ENCODE measurements at places on chromosomes 3 and 15.

- DNase-seq: peak; percentile 96
These were observed 81.9 kb upstream of the PLXND1 start for GRCh38 chr3:129688271-129688895.

DNA sequence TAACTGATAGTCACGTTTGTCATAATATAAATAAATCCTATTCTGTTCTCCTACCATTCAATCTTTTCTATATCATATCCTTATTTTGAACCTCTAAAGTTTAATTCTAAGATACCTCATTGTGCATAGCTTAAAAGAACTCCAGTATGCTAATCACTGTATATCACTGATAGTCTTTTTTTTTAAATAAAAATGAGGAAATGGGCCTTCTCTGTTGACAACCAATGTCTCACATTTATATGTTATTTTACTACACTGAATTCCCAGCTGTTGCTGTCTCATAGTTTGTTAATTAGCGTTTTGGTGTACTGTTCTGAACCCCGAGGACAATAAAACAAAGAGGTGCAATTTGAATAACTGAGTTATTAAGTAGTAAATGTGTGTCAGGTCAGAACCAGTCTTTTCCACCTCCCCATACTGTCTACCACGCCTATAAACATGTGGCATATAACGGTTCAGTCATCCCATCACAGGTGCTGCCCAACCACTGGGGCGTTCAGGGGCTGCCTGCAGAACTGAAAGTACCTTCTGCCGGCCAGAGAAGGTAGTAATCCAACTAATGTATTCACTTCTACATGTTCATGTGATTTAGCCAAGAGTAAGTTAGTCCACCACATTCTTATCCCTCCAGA is 14.9 kb downstream of the CBLB start:
- no peak for DNase-seq

- no peak for DNase-seq
These were observed 131.0 kb upstream of the TOPAZ1 start for GRCh38 chr3:44110648-44111047.

GRCh38 chr3:183298701-183299153 is 45.7 kb downstream of the B3GNT5 start:
- peak; percentile 76 for DNase-seq

- DNase-seq: no peak
These were observed 245.2 kb upstream of the ARPP21 start for GRCh38 chr3:35393901-35394799.

DNA sequence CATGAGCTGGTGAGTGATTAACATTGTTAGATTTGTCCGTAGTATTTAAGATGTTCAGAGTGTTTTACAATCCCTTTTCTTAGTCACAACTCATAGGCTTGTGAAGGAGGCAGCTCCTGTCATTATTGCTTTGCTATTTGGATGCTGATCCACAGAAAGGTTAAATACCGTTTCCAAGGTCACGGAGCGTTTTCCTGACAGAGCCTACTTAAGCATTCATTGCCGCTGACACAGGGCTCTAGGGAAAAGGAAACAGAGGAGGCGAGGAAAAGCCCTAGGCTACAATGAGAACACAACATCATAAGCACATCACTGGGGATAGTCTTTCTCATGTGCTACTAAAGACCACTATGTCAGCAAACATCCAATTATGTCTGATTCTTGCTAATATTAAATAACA is 38.5 kb upstream of the CPB1 start:
- DNase-seq: no peak

- DNase-seq: no peak
These were observed 5.8 kb upstream of the GNAI2 start for GRCh38 chr3:50230104-50230793.

DNA sequence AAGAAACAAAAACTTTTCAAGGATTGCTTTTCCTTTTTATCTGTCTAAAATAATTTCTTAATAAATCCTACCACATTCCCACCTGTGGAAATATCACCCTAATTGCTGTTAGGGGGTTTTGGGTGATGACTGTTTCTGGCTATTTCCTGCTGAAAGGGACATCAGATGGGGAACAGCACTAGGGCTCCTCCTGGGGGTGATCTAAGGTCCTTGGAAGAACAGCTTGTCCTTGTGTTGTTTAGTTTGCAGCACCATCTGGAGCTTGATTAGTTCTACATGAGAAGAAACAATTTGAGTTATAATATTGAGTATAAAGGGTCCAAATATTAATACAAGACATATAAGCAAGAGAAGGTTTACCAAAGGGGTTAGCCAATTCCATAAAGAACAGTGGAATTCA is 18.7 kb downstream of the OR5H15 start:
- DNase-seq: no peak

DNA sequence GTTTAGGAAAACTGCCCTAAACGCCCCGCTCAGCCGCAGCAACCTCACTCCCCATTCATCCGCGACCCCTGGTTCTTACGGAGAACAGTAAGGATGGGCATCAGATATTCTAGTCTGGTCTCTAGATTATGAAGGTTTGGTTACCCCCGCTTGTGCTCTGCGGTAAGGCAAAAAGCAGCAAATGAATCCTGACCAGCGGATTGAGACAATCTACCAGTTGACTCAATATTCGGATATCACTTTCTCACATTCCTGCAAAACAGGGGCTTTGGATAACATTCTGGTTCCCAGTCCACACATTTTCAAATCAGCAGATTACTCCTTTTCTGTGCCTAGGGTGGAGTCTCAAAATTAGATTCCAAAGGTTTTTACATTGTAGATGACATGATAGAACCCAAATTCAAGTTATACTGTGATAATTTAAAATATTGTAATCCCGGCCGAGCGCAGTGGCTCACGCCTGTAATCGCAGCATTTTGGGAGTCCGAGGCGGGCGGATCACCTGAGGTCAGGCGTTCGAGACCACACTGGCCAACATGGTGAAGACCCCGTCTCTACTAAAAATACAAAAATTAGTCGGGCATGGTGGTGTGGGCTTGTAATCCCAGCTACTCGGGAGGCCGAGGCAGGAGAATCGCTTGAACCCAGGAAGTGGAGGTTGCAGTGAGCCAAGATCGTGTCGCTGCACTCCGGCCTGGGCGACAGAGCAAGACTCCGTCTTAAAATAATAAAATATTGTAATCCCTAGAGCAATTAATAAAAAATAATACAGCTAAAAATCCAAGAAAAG is 1.1 kb upstream of the CYFIP1 start:
- no peak for DNase-seq

DNA sequence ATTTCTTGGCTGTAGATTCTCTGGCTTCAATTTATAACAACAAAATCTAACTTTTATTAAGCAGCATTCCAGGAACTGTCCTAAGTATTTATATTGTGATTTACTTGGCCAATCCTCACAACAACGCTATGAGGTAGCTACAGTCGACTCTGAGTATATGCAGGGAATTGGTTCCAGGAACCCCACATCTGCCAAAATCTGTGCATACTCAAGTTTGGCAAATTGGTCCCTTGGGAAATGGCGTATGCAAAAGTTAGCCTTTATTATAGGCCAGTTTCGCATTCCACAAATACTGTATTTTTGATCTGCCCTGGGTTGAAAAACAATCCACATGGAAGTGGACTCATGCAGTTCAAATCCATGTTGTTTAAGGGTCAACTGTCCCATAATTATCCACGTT is 53.9 kb downstream of the RAP2B start:
- DNase-seq: no peak

GRCh38 chr15:84881520-84881830 is 3.0 kb upstream of the SLC28A1 start:
- DNase-seq: no peak

- DNase-seq: no peak
These were observed 48.1 kb downstream of the HCN4 start for GRCh38 chr15:73320619-73321180.

DNA sequence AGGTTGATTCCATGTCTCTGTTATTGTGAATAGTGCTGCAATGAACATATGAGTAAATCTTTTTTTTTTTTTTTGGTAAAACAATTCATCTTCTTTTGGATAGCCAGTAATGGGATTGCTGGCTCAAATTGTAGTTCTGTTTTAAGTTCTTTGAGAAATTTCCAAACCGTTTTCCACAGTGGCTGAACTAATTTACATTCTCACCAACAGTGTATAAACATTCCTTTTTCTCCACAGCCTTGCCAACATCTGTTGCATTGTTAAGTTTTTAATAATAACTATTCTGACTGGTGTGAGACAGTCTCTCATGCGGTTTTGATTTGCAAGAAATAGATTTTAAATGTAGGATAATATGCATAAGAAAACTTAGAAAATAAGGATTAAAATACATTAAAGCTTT is 279.0 kb upstream of the EPHA3 start:
- no peak for DNase-seq

DNA sequence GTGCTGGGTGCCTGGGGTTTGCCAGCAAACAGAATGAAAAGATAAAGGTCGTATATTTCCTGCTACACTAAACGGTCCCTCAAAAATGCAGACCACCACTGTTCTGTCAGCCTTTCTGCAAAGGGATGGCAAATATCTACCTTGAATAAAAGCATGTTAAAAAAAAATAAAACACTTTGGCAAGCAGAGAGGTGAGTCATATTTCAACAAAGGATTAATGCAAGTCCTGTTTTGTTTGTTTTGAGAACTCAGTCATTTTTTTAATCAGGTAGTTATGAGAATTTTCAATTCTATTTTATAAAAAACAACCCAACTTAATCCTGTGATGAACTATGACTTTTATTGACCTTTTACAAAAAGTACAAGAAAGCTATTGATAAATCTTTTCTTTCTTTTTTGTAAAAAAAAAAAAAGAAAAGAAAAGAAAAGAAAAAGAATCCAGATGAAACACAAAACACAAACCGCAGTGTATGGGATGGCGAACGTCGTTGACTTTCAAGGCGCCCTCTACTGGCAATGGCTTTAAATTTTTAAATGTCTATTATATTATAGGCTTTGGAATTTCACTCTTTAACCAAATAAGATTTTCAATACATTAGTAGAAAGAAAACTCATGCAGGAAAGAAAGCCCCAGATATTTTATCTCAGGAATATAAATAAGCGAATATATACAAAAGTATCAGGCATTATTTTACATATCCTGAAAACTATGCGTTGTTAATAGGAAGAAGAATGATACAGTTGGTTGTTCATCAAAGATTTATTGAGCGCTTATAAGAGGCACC is 87.8 kb downstream of the NCEH1 start:
- DNase-seq: no peak

GRCh38 chr15:68204776-68205557 is at the start of gene CALML4:
TSS of gene CALML4 (minus strand) at chr15:68205332. CDS start at chr15:68205247, 85 bp downstream.
- no peak for DNase-seq

DNA sequence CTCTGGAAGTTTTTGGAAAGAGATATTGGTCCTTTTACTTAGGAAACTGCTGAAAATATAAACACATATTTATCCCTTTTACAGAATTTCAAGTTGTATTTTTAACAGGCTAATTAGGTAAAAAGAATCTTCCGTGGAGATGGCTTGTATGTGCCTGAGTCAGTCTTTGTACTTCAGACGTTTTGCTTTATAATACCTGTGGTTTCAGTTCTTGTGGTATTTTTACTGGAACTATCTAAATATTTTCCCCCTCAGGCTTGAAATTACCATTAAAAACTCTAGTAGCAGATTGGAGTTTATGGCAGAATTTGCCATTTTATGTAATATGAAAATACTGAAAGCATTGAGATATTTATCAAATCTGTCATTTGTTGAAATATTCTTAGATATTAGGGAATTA is 151.6 kb upstream of the CGNL1 start:
- DNase-seq: no peak

DNA sequence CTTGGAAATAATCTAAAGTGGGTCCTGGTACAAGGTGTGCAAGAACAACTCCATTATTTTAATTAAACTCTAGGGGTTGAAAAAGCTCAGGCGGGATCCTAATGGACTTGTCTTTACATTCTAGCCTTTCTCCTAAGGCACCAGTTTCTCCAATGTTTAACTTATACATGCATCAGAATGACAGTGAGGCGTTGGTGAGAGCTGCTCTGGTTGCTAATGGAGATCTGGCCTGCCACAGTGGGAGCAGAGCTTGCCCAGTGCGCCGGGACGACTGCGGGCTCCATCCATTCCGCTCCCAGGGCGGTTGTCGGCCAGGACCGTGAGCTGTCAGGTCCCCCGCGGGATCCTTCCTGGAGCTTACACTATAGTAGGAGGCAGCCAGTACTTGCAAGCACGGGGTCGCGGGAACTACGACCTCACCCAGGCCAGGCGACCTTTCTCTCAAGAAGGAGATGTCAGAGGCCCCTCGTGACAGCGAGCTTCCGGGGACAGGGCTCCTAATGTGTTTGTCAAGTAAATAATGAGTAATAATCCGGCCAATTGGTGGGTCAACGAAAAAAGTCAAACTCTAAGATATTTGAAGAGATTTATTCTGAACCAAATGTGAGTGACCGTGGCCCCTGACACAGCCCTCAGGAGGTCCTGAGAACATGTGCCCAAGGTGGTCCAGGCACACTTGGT is 991 bp upstream of the HIGD1A start:
- DNase-seq: peak; percentile 39

DNA sequence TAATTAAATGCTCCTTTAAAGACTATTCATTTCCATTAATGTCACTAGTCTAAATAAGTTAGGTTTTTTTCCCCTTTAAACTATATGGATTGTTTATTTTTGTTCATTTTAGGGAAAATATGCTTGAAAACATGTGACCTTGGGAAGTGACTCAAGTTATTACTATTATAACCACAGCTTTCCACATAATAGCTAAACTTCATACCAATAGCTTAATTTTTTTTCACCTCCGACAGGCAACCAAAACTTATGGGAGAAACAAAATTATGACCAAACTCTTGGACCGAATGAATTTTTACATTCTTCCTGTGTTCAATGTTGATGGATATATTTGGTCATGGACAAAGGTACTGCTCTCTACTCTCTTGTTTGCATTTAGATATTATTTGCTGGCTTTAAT is 16.2 kb downstream of the CPA3 start:
- DNase-seq: no peak

GRCh38 chr15:76588811-76589747 is 252.5 kb downstream of the ISL2 start:
- DNase-seq: no peak

- no peak for DNase-seq
These were observed 3.1 kb upstream of the BNC1 start for GRCh38 chr15:83287541-83288027.

GRCh38 chr3:71168121-71168721 is 415.3 kb downstream of the FOXP1 start:
- no peak for DNase-seq

- no peak for DNase-seq
These were observed 21.9 kb upstream of the ZBTB47 start for GRCh38 chr3:42631620-42632019.

DNA sequence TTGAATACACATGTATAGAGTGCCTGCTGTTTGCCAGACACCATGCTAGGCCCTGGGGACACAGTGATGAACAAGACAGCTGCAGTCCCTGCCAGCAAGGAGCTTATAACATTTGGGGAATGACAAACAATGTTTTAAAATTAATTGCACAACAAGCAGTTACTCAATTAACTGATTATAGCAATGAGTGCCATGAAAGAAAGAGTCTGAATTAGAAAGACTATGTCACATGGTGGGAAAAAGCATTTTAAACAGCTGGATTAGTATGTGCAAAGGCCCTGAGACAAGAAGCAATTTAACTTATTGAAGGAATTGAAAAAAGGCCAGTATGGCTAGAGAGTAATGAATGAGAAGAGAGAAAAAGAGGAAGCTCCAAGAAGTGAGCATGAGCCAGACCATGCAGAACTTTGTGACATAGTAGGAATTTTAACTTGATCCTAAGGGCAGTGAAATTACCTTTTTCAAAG is 64.5 kb upstream of the PLXNA1 start:
- no peak for DNase-seq
